Stimulated activated CD4-positive, alpha-beta T cell treated with anti-CD3 and anti-CD28 coated beads, Interleukin-1b, Interleukin-23, amount 100 ng/mL, for 1 hour (primary cell): ENCODE measurements at places on chromosomes 1 and 21.

- no peak for DNase-seq
These were observed 14.1 kb downstream of the COP1 start for GRCh38 chr1:176193023-176193422.

DNA sequence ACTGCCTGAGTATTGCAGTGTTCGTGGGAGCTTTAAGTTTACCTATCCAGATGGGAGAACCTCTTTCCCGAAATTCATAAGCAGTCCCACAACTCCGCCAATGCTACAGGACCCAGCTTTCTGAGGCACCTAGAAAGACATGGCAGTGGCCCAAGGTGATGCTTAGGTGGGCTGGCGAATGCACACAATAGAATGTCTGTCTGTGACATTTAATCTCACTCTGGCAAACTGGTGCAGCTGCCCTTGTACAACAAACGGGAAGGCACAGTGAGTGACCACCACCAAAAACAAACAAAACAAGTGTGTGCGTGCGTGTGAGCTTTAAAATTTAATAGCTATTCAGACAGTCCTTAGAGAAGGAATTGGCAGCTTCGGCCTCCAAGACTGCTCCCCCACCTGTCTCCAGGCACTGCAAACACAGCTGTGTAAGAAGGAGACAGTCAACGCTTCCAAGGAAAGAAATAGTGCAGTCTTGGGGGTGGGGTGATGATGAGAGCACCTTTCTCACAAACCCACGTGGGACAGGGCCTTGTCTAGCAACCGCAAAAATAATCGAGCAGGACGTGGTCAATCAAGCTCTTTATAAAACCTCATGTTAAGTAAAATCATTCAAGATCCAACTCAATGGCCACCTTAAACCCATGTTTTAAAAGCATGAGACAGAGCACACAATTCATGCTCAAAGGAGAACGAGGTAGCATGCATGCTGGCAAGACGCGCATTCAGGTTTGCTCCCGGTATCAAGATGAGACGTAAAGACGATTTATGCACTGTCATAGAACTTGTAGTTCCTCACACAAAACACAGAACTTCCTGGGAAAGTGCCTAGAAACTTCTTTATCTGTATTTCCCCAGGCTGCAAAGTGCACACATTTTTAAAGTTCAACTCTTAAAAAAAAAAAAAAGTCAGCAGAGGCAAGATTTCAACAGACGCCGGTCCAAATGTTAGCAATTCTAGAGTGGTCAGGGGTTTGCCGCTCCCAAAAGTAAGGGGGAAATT lies 84.1 kb downstream of the TM2D1 start:
- no peak for DNase-seq

DNA sequence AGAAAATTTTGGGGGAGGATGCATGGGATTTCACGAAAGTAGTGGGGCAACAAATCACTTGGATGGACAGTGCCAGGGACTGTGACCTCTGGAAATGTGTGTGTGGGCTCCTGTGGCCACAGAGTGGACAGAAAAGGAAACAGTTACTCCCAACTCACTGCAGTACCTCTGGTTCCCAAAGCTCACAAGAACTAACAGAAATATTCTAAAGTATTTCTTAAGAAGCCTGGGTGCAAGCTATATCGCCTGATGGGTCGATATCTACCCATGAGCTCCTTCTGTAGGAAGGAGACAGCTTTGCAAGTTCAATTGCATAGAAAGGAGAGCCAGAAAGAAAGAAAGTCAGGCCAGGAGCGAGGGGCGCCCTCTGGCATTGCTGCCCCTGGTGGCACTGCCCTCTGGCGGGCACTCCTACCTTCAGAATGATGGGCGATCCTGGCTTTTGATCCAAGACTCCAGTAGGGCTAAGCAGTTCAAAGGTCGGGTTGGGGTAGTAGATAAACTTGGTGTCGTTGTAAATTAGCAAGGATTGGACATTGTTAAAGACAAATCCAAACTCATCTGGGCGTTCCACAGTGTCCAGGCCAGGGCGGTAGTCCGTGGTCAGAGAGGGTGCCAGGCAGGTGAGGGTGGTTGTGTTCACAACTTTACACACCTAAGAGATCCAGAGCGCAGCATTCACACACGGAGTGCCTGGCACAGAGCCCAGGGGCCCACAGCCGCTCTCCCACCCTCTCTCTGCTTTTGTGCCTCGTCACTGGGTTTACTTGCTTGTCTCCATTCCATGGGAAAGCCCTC lies 134.7 kb upstream of the CD34 start:
- DNase-seq = no peak

DNA sequence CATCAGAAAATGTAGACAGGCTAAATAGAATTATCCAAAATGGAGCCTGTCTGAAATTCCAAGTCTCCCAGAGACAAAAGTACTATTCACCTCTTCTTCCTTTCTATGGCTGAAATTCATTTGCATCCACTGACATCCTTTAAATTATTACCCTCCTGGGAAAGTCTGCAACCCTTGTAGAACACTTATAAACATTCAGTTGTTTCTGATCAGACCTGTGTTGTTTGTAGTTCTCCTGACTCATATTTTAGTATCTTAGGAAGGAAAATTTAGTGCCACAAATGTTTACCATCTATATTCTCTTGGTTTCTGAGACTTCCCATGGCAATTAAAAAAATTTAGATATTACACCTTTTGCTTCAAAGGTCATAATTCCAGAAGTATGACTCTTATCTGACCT lies 69.6 kb upstream of the C1orf105 start:
- no peak for DNase-seq

DNA sequence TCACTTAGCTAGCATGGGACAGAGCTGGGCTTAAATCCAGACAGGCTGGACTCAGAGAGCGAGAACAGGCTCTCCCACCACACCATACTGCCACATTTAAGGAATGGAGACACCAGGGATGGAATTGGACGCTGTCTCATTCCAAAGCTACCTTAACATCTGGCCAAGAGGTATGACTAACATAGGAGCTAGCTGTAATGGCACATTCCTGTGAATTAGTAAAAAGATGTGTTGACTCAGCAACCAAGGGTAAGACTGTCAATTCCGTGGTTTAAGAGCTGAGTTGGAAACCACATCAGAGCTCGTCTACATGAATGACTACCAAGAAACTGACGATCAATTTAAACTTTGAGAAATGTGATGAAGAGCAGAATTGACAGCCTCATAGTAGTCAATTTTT lies 8.3 kb upstream of the TNFRSF9 start:
- no peak for DNase-seq

- DNase-seq = no peak
These were observed 25.0 kb upstream of the TMEM39B start for GRCh38 chr1:32047701-32048100.

DNA sequence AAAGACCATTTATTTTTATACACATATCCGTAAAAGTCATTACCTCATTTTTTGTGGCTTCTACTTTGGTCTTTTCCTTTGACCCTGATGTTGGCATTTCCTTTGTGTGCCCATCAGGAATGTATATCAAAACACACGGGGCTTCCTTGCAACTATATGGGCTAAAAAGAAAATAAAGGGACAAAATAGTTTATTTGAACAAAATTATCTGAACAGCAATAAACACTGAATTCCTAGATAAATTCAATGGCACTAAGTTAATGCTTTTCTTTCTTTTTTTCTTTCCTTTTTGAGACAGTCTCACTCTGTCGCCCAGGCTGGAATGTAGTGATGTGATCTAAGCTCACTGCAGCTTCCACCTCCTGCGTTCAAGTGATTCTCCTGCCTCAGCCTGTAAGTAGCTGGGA lies 45.2 kb downstream of the EPRS1 start:
- no peak for DNase-seq

GRCh38 chr1:234531151-234531635 lies 52.2 kb upstream of the TARBP1 start:
- DNase-seq = no peak

GRCh38 chr1:116538544-116538943 lies 32.3 kb downstream of the CD58 start:
- DNase-seq = no peak

DNA sequence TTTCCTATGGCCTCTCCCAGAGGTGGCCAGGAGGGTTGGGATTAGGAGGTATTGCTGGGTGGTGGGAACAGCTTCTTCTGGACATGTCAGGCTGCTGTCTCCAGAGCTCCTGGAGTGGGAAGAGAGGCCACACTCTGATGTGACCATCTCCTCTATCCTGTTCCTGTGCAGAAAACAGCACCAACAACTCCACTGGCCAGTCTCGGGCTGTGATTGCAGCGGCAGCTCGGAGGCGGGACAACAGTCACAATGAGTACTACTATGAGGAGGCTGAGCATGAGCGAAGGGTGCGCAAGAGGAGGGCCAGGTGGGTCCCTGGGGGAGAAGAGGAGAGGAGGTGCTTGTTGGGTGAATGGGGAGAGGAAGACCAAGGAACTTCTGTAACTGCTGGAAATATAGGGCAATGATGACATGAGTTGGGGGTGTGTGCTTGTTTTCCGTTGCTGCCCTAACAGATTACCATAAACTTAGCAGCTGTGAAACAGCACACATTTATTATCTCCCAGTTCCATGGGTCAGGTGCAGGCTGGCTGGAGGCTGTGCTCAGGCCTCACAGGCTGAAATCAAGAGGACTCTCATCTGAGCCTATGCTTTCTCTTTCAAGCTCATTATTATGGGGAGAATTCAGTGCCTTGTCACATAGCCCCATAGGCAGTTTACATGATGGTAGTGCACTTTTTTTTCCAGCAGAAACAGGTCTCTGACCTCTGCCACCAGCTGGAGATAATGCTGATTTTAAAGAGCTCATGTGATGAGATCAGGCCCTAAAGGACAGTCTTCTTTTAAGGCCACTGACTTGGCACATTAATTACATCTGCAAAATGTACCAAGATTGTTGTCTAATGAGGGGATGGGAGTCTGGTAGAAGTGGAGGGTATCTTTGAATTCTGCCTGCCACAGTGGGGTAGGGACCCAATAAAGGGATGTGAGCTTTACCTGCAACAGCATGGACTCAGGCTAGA lies 20.8 kb downstream of the VANGL2 start:
- no peak for DNase-seq

DNA sequence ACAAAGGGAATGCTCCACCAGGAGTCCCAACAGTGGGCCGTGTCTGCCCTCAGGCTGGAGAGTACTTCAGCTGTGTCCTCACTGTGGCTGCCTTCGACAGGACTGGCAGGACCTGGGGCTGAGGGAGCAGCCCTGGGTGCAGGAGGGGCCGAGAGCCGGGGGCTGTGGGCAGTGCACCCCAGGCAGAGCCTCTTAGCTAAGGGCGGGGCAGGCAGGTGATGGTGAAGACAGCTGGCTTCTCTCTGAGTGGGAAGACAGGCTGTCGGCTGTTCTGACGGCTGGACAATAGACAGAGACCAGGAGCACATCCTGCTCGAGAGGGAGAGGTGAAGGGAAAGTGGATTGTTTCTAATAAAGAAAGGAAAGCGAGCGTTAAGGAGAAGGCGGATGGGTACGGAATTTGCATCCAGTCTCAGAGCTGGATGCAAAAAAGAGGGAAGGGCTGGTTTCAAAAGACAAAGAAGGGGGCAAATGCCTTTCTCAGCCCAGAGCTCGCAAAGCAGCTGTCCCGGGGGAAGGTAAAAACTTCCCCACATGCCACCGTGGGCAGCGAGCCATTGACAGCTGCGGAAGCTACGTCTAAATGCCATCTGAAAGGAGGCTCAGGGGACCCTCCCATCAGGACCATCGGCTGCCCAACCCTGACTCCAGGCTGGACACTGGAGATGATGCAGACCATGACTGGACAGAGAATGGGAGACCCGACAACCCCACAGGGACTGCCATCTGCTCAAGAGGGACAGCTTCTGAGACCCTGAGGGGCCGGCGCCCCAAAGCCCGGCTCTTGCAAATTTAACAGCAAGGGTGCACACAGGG lies 92.0 kb downstream of the STUM start:
- no peak for DNase-seq
